ENCODE measurements at places on chromosomes 1 and 21.

GRCh38 chr1:3903141-3904005 is 3.3 kb upstream of the C1orf174 start:
- peak; percentile 70 for DNase-seq

DNA sequence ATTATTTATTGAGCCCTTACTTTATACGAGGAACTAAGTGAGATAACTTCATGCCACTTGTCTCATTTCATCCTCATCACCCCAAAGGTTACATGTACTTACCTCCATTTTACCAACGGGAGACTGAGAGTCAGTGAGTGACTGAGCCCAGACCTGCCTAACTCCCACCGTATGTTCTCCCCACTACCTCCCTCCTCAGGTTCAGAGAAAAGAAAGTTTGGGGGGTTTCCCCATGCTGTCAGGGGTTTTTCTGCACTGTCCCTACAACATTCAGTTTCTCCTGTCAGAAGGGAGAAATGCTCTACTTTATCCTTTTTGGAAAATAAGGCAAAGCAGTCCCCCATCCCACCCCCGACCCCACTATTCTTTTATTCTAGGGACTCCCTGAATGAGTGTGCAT is 32.9 kb downstream of the FAM78B start:
- DNase-seq: no peak

GRCh38 chr1:210332719-210333398 is 4.2 kb downstream of the HHAT start:
- DNase-seq: no peak

DNA sequence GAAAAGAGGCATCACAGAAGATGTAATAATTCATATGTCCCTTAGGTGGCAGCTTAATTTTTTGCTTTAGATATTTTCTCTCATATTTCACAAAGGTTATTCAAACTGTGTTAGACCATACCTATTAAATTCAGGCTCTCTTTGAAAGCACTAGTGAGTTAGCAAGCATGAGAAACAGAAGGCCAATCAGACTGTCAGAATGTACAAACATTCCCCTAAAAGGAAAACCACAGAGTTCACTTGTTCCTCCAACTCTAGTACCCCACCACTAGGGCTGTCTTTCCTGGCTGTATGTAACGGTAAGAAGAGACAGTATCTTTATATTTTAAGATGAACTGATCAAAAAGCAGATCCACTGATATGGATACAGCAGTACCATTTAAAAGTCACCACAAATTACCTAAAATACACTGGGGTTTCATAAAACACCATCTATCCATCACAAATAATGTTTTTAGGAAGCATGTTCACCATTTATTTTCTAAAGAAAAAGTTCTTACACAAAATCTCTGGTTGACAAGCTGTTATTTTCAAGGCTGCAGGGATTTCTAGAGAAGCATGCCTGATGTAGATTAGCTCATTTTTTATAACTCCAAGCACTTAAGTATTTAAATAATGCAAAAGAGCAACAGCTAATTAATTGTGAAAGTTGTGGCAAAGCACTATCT is 1.8 kb downstream of the ARPC5 start:
- peak; percentile 30 for DNase-seq

DNA sequence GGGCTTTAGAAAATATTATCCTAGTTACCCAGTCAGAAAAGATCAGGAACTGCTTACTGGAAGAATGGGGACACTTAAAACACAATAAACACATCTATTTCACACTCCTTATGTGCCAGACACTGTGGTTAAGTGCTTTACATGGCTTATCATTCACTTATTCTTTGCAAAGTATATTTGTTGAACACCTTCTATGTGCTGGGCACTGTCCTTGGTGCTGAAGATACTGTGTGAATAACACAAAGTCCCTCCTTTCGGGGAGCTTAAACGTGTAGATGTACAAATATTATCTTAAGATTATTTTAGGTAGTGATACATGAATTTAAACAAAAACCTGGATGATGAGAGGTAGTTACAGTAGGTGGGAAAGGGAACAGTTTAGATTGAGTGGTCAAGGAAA is 169.3 kb downstream of the ST6GALNAC5 start:
- DNase-seq: no peak

DNA sequence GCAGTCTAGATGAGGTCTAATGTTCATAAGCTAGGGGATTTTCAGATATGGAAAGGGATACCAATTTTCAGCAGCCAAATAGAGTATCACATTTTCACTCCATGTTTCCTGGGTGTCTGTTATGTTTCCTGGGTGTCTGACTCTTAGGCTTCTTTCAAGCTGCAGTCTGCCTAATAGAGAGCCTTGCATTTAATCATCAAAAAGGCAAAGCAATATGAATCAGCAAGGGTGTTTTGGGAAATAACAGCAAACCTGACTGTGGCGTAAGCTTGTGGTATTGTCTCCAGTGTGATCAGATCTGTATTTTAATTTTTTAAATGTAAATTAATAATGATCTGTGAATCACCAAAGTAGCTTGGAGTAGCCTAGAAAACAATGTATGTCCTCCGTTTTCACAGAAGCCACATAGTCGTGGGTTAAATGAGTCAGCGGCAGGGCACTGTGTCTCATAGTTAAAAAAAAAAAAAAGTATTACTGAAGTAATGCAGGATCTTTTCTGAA is 10.4 kb downstream of the LGALS8 start:
- DNase-seq: no peak

DNA sequence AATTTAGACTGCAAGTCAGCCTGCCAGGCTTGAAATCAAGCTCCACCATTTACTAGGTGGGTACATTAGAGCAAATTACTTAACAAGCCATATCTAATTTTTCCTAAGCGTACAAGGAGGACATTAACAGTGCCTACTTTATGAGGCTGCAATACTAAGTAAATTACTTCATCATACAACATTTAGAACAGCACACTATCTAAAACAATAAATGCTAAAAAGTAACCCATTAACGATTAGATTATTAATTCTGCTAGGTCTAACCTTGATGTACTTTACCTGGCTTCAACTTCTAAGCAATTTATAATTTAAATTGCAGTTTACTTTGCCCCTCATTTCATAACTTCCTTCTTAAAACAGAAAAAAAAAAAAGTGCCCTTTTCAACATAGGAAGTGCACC is 1155.6 kb upstream of the NCAM2 start:
- DNase-seq: no peak

DNA sequence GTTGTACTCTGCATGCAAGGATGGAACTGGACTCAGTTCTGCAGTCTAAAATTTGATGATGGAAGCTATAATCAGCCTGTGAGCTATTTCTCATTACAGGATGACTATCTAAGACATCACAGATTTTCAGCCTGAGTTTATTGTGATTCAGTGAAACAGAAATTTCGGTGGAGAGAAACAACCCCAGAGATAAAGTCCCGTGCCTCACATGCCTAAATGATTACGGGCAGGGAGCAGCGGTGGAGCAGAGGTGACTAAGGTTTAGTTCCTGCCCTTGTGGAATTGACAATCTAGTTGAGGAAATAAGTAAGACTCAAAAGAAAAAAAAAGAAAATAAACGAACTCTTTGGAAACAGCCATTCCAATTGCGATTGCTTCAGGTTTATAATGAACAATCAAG is 96.9 kb downstream of the GRIK3 start:
- DNase-seq: no peak

- no peak for DNase-seq
Measured at GRCh38 chr1:162475089-162475488, 22.5 kb upstream of the UHMK1 start.

GRCh38 chr1:206722751-206723461 is 38.2 kb downstream of the MAPKAPK2 start:
- no peak for DNase-seq

- DNase-seq: no peak
Measured at GRCh38 chr1:218480137-218480536, 135.0 kb downstream of the TGFB2 start.

GRCh38 chr1:115565791-115566190 is 76.0 kb upstream of the VANGL1 start:
- no peak for DNase-seq

GRCh38 chr1:218698141-218698540 is 353.0 kb downstream of the TGFB2 start:
- no peak for DNase-seq

- no peak for DNase-seq
Measured at GRCh38 chr1:147804942-147805723, 44.7 kb upstream of the GJA5 start.

DNA sequence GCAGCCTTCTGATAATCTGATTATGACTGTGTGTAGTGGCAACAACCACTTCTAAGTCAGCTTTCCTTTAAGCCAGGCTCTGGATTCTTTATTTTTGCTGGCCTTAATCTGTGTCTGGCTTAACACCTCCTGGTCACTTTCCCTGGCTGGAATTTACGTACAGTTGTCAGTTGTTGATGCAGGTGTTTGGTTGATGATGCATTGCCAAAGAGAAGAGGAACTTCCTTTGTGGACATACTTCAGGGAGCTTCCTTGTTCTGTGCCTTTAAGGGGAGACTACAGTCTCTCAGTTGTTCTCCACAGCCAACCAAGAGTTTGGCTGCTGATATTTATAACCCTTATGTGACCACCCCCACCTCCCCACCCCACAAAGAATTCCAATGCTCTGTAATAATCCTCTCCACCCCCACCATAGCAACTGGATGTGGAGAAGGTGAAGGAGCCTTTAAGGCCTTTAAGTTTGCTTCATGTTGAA is 96.0 kb upstream of the BMP8A start:
- DNase-seq: no peak

- peak; percentile 19 for DNase-seq
Measured at GRCh38 chr1:27979151-27979858, 19.5 kb downstream of the XKR8 start.

- no peak for DNase-seq
Measured at GRCh38 chr1:70633004-70633403, 221.9 kb downstream of the CTH start.

- DNase-seq: peak; percentile 54
Measured at GRCh38 chr1:225919906-225920305, 4.1 kb downstream of the PYCR2 start.

- DNase-seq: peak; percentile 96
Measured at GRCh38 chr1:37391211-37392011, 83.0 kb upstream of the ZC3H12A start.

GRCh38 chr1:172673761-172674160 is 14.9 kb downstream of the FASLG start:
- no peak for DNase-seq

GRCh38 chr1:99707535-99708142 is 58.8 kb downstream of the FRRS1 start:
- DNase-seq: peak; percentile 68

GRCh38 chr1:108199201-108199691 is 897 bp downstream of the SLC25A24 start:
- DNase-seq: peak; percentile 4

- no peak for DNase-seq
Measured at GRCh38 chr1:31302709-31303441, 6.0 kb downstream of the ZCCHC17 start.

GRCh38 chr1:171787686-171788480 is 6.4 kb downstream of the METTL13 start:
- DNase-seq: no peak

DNA sequence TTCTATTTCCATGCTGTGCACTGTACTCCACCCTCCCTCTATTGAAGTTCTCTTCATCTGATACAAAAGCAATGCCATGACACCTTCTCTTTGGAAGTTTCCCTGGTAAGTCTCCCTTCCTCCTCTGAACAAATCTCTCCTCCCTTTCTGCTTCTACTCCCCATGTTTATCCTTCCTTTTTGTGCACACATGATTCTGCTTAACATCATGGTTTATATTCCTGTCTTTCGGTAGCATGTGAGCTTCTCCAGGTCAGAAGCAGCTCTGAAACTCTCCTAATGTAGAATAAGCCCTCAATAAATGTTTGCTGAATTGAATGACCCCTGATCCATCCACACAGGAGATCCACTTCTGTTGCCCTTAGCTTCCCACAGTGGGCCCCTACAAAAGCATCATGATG is 328.6 kb downstream of the PLPP3 start:
- DNase-seq: no peak

DNA sequence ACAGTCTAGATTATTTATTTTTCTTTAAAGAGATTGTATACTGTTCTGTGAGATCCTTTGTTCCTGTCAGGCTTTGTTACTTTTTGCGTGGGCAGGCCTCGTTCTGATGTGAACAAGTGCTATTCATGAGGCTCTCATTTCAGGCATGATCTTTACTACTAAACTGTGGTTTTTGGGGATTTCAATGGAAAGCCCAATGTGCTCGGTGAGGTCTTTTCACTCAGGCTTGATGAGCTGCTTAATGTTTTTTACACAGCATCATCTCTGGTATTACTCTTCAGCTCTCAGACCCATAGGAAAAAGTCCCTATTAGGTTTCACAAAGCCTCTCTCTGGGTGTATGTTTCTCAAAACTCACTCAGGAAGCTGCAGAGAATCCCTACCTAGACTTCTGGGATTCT is 419.4 kb downstream of the GPATCH2 start:
- DNase-seq: no peak

DNA sequence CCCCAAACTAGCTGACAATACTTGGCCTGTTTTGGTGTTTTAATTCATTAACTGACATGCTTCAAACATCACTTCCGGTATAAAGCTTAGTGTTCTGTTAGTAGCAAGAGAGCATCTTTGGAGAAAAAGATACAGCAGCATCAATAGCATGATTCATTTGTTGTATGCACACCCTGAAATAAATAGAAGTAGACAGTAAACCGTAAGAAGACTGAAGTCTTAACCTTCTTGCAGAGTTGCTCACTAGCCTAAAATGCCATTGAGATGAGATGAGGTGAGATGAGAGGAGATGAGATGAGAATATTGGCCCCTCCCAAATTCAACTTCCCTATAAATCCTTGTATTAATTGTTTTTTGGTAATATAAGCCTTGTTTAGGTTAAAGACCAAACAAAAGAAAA is 108.8 kb downstream of the TNFSF18 start:
- DNase-seq: no peak

- DNase-seq: no peak
Measured at GRCh38 chr1:178057912-178058534, 35.9 kb upstream of the RASAL2 start.

DNA sequence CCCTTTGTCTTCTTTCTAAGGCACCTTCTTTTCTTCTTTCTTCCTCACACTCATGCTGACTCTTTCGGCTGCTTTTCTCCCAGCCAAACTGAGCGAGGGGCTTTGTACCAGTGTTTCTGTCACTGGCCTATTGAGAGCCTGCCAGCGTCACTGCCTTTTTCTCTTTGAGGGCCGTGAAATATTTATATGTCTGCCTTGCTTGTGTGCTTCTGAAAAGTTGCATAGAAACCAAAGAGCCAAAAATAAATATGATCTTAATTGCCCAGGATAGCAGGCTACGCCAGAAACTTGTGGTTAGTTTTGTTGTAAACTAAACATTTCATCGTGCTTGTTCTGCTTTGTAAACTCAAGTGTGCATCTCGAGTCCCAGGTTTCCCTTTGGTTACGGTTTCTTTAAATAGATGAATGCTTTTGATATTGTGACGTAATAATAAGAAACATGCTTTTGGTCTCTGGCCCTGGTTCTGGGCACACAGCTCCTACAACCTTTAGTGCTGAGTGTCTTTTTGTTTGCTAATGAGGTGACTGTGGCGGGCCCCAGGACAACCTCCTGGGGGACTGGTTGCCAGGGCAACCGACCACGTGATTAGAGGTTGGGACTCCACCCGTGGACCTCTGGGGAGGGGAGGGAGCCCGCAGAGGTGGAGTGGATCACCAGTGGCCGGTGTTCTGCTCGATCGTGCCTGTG is 10.8 kb downstream of the SLC37A1 start:
- peak; percentile 74 for DNase-seq

Data from NCI-H1105 (cell line).